A375 (cell line): ENCODE measurements at places on chromosomes 13 and 19. TPM values are rescaled to one million over a fixed set of nuclear protein-coding genes. Genes with fewer than 3 reads are reported as not detected.

LILRB1 gene
- not detected in 2 replicates for total RNA-seq

KIR2DL1 gene
- not detected in 2 replicates for total RNA-seq

KLK14 gene
- 0.85 TPM in 1 of 2 replicates, not detected in the other for total RNA-seq

FOSB gene
- 34.9 and 45.0 TPM in 2 replicates for total RNA-seq

FAM83E gene
- 1.8 and 2.0 TPM in 2 replicates for total RNA-seq

FGF14 gene
- 0.04 and 0.40 TPM in 2 replicates for total RNA-seq

RHPN2 gene
- total RNA-seq, result 13.7 and 14.8 TPM in 2 replicates

SIGLEC6 gene
- total RNA-seq, result not detected in 2 replicates

PSG7 gene
- not detected in 2 replicates for total RNA-seq

MISP3 gene
- total RNA-seq, result 0.82 and 2.6 TPM in 2 replicates

TEKTIP1 gene
- total RNA-seq, result not detected in 2 replicates

RASAL3 gene
- total RNA-seq, result 0.03 TPM in 1 of 2 replicates, not detected in the other

IRF2BP1 gene
- 59.7 and 67.2 TPM in 2 replicates for total RNA-seq

PLPP2 gene
- 102 TPM in 2 replicates for total RNA-seq

KLK4 gene
- total RNA-seq, result not detected in 2 replicates

PSG1 gene
- not detected in 2 replicates for total RNA-seq

ZNF433 gene
- total RNA-seq, result 1.9 and 6.3 TPM in 2 replicates

ARHGAP45 gene
- total RNA-seq, result 9.0 and 12.4 TPM in 2 replicates

ZNF17 gene
- total RNA-seq, result 8.4 and 9.6 TPM in 2 replicates

ZNF878 gene
- 0.15 and 0.19 TPM in 2 replicates for total RNA-seq

GPR18 gene
- total RNA-seq, result not detected in 2 replicates

MYH14 gene
- total RNA-seq, result 6.8 and 6.9 TPM in 2 replicates

VSIG10L gene
- 1.1 and 1.4 TPM in 2 replicates for total RNA-seq

ATP1A3 gene
- not detected in 2 replicates for total RNA-seq

TEX29 gene
- total RNA-seq, result not detected in 2 replicates

ZNF345 gene
- total RNA-seq, result 1.2 and 2.7 TPM in 2 replicates

RFPL4A gene
- 1.0 and 2.7 TPM in 2 replicates for total RNA-seq

TNFRSF19 gene
- 14.8 and 21.4 TPM in 2 replicates for total RNA-seq

KLK12 gene
- not detected in 2 replicates for total RNA-seq

VAV1 gene
- not detected in 2 replicates for total RNA-seq

SPIB gene
- 0.11 TPM in 1 of 2 replicates, not detected in the other for total RNA-seq

NOVA2 gene
- total RNA-seq, result 0.04 TPM in 1 of 2 replicates, not detected in the other

CEACAM16 gene
- not detected in 2 replicates for total RNA-seq

CEACAM20 gene
- total RNA-seq, result not detected in 2 replicates

AMER2 gene
- under 0.01 TPM in 1 of 2 replicates, not detected in the other for total RNA-seq

CCDC169 gene
- total RNA-seq, result 0.74 and 2.1 TPM in 2 replicates

SBSN gene
- 0.05 TPM in 1 of 2 replicates, not detected in the other for total RNA-seq

OR10H2 gene
- not detected in 2 replicates for total RNA-seq

SIGLEC10 gene
- not detected in 2 replicates for total RNA-seq

NPHS1 gene
- not detected in 2 replicates for total RNA-seq
